NCI-H1105 treated with DMSO at 0.1 percent for 48 hours (cell line): ENCODE measurements at places on chromosomes 5 and 9.

GRCh38 chr5:123033157-123033671, 3.3 kb downstream of the PPIC start:
- no peak for DNase-seq

DNA sequence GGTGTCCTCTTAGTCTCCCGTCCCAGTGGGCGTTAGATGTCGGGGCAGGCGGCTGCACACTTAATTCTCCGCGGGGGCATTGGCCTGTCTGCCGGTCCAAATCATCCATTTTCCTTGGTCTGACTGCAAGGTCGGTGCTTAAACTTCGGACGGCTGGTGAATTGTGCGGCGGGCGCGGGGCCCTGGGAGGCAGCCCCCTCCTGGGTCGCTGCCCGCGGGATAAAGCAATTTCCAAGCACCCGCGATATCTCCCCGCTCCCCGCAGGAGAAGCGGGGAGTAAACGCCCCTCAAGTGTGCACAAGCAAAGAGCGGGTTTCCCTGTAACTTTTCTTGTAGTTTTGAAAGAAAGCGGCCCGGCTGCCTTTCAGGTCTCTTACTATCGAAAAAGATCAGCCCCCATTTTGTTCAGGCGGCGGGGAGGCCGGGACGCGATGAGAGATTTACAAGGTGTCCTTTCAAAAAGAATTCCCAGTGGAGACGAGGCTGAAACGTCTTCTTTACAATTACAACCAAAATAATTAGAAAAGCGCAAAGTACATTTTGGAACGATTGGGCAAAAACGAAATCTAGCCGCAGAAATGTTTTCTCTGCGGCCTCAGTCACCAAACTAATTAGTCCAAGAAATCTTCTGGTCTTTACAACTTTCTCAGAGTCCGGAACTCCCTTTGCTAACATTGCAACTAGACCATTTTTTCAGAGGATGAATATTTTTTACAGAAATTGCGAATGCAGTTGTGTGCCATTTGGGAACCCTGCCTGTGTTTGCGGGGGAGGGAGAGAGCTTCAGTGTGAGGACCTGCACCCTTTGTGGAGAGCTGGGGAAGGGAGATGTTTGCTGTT, 1.8 kb downstream of the IRX1 start:
- no peak for DNase-seq

DNA sequence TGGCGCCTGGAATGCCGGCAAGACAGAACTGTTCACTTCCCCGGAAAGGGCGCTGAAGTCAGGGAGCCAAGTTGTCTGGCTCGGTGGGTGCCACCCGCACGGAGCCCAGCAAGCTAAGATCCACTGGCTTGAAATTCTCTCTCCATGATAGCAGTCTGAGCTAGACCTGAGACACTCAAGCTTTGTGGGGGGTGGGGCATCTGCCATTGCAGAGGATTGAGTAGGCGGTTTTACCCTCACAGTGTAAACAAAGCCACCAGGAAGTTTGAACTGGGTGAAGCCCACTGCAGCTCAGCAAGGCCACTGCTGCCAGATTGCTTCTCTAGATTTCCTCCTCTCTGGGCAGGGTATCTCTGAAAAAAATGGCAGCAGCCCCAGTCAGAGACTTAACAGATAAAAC, 277.4 kb downstream of the SLCO4C1 start:
- DNase-seq, result no peak

- DNase-seq, result no peak
Measured at GRCh38 chr9:22171691-22172090, 162.6 kb upstream of the CDKN2B start.

GRCh38 chr5:142568283-142568995, 117.5 kb downstream of the FGF1 start:
- DNase-seq, result no peak

GRCh38 chr9:105651806-105652205, 10.5 kb upstream of the TAL2 start:
- no peak for DNase-seq

DNA sequence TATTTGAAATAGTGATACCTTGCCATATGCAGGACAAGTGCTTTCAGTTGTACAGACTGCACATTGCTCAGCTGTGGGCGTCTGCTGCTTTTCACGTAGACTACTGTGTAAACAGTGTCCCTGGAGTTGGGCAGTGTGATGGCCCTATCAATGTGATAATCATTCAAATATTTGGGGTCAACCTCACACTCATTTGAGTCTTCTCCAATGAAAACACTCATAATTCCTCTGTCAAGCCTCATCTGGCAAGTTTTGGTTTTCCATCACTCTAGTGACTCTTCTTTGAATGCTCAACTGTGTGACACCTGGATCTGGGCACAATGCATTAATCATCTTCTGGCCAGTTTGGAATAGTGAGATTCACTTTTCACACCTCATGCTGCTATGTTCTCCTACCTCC, 64.4 kb downstream of the UGCG start:
- peak; percentile 55 for DNase-seq

DNA sequence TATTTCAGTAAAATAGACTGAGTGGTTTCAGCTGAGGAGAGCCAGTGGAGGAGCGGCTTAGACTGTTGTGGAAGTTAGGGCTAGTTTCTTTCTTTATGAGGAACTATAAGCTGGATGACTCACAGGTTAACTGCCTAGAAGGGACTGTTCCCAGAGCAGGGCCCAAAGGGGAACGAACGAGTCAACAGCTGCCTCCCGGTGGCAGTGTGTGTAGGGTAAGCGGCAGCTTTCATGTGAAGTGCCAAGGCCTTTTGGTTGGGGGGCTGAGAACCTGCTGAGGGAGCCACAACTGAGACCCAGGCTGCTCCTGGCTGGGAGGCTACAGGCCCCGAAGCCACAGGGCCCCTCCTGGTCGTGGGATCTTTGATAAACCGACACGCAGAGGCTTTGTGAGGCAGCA, 7.0 kb downstream of the SQSTM1 start:
- DNase-seq, result no peak

- DNase-seq, result no peak
Measured at GRCh38 chr9:19116107-19116790, 11.0 kb downstream of the PLIN2 start.

DNA sequence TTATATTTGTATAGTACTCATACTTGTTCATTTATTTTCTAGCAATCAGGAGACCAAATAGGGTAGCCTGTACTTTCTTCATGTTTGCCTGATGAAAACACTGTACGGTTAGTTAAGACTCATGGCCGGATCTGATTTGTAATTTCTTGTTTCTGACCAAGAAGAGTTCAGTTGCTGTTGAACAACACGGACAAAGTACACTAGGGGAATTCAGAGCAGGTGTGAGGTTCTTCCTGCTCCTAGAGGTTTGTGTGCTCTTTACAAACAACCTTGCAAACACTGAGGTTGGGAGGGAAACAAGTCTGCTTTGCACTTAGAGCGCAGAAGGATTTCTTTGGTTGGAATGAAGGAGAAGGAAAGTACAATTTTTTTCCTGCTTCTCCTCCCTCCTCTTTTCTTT, 69.7 kb downstream of the TRIO start:
- DNase-seq, result no peak

DNA sequence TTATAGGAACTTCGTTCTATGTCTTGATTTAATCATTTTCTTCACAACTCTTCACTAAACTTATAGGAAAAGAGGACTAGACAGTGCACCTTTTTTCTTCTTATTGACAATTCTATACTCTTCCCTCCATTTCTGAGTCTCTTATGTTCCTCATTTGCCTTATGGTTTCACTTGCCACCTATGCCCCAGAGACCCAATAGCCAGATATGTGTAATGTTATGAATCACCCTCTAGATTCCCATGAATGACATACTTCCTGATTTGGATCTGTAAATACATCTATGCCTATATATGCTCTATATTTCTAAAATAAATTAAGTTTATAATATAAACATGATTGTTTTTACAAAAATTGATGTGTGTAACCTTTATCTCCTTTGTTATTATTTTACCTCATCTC, 514.1 kb upstream of the MEF2C start:
- DNase-seq, result no peak

DNA sequence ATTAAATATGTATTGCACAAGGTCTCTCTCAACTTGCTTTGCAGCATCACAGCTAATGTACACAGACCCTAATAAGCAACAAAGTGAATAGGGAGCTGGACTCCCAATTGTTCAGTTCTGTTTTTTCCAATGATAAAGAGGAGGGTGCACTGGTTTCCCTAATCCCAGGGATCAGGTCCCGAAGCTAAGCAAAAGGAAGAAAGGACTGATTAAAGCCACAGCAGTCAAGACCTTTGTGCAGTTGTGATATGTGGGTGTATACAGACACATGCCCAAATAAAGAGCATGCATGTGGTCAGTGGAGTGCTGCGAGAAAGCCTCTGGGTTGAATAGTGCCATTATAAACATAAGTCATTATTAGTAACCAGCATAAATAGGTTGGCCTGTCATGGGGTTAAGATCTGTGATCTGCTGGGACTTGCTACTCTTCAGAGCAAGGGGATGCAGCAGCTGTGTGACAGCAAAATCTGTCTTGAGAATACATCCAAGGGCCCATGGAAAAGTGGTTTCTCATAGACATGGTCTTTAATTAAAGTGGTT, 1863.1 kb upstream of the WWC1 start:
- DNase-seq, result no peak

DNA sequence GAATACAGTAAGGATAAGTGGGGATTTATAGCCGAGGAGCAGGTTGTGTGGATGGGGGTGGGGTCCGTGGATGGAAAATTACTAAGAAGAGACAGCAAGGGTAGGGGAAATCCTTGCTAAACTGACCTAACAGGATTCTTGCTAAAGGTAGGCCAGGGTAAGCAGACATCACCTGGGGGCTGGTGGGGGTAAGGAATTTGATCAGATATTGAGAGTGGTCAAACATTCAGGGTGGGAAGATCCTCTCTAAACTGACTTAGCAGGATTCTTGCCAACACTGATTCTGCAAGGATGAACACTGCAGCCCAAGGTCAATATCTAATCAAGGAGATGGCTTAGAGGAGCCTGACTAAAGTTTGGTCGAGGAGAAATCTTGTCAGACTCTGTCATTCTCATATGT, 2.7 kb upstream of the PLGRKT start:
- no peak for DNase-seq

GRCh38 chr5:85823462-85824426, 794.0 kb upstream of the COX7C start:
- DNase-seq, result no peak

- DNase-seq, result no peak
Measured at GRCh38 chr5:79507251-79508205, 6.4 kb downstream of the HOMER1 start.

DNA sequence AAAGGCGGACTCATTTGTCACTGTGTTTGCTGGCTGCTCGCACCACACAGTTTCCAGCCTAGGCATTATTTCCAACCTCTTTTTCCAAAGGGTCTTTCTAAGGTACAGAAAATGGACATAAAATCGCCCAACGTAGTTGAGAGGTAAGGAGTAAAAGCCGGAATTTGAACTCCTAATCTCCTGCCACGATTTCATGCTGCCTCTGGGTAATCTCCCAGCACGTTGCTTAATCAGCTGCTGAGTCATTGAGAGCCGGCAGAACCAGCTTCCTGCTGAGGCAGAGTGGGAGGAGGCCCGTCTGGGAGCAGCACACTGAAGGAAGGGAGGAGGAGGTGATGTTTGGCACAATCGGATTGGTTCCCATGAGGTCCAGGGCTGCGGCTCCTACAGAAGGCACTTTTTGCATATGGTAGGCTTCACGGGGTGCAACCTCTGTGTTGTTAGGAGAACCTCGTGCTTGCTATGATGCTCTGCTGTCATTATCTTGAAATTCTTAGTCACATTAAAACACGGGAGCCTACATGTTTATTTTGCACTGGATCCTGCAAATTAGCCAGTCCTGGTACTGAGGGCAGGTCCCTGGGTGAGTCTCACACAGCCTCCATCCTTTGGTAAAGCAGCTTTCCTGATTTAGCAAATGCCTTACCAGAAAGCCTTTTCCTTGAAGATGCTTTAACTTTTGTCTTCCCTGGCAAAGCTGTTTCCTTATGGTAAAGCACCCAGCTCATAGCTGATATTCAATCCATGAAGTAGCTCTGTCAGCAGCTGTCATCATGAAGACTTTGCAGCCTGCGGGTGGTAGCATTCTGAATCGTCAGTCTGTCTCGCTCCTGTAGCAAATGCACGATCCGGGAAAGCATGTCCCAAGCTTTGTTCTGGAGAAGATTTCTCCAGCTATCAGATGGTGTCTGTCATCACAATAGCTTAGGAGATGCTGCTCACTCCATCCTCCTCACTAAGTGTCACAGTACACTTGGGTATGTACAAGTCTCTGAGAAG, 191.6 kb upstream of the MSX2 start:
- DNase-seq, result no peak

DNA sequence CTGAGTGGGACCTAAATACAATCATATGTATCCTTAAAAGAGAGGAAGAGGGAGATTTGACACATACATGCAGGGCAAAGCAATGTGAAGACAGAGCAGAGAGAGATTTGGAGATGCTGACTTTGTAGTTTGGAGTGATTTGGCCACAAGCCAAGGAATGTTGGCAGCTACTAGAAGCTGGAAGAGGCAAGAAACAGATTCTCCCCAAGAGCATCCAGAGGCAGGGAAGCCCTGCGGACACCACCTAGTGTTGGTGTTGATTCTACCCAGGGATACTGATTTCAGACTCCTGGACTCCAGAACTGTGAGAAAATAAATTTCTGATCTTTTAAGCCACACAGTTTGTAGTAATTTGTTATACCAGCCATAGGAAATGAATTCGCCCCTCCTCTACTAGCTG, 64.9 kb upstream of the OSMR start:
- DNase-seq, result peak; percentile 52

GRCh38 chr9:86062845-86063693, 36.3 kb downstream of the GOLM1 start:
- no peak for DNase-seq

- no peak for DNase-seq
Measured at GRCh38 chr5:100188778-100189177, 346.4 kb upstream of the FAM174A start.

GRCh38 chr5:174775081-174775480, 50.7 kb downstream of the MSX2 start:
- no peak for DNase-seq

DNA sequence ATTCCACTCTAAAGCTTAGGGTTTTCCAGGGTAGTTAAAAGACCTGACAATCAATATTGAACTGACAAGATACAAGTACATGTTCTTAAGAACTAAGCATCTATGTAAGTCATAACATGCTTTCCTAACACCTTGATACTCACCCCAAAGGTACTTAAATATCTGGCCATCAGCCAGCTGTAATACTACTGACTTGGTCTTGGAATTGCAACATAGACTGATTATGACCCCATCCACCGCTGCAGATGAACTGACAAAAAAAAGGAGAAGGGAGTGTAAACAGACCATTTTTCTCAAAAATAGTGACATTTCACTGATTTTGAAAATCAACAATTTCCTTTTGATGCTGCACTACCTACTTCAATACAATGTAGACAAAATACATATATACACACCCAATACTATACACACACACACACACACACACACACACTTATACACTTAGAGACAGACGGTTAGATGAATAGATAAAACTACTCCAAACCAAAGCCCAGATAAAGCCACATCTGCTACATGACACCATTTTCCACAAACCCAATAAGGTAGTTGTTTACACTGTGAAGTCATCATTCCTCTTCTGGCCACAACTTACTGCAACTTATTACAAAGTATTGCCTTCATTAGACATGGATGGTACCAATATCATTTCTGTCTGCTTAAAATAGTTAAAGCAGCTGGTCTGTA, 30.4 kb downstream of the ELP1 start:
- no peak for DNase-seq
